Mucosa of descending colon (tissue), 3 donors: ENCODE measurements at places on chromosomes 7 and 10. TPM values are rescaled to one million over a fixed set of nuclear protein-coding genes. Genes with fewer than 3 reads are reported as not detected.

The CDH23 gene
- total RNA-seq, result 3.6 TPM

- DNase-seq, result no peak
These were observed 65.8 kb downstream of the RAB18 start for GRCh38 chr10:27569946-27570345.

The CC2D2B gene
- total RNA-seq, result 0.75 TPM

The TRPV5 gene
- total RNA-seq, result not detected

GRCh38 chr7:124918662-124919061 lies 11.0 kb downstream of the POT1 start:
- no peak for DNase-seq

The KLF6 gene
- total RNA-seq, result 270 TPM

The PRSS37 gene
- not detected for total RNA-seq

DNA sequence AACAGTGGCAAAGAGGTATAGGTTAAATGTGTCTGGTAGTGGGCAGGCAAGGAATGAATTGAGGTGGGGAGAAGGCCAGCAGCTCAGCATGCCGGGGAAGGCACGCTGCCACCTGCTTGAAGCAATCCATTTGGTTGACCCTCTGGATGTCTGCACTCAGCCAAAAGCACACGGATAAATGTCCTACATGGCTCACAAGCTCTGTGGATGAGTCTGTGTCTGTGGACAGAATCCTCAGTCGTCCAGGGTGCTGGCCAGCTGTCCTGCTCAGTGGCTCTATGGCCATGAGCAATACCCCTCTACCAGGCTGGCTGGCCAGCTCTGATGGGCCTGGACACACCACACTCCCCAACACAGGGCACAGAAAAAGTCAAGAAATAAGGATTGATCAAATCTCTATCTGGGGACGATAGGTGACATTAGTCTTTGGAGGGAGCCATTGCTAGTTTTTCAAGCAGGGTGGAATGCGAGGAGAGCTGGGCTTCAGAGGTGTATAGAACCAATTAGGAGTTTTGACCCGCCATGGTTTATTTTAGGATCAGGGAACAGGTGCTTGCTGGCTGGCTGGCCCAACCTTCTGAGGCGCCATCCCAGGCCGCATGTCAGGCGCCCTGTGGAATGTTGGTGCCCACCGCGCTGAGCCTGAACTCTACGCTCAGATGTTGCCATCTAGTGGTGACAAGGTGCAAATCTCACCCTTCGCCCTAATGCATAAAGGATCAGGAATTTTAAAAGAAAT lies 493.4 kb downstream of the TNS3 start:
- no peak for DNase-seq
